M059J (cell line): ENCODE measurements at places on chromosomes 2 and 18.

- DNase-seq, result no peak
Measured at GRCh38 chr2:41234093-41234492, 782.2 kb upstream of the SLC8A1 start.

DNA sequence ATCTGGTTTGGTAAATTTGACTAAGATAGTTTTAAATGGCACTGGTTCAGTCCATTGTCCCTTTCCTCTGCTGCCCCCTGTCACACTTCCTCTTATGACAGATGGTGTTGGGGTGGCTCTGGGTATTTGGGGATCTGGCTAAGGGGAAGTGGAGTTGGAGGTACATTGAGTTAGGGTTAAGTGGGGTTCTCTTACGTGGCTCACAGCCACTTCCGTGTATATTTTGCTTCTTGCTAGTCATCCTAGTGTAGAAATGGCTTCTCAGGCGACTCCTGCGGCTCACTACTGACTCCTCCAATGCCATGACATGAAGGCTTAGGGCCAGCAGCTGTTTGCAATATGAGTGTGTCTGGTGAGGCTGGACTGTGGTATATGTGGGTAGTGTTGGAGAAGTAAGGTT lies 187.0 kb downstream of the HAUS1 start:
- no peak for DNase-seq

DNA sequence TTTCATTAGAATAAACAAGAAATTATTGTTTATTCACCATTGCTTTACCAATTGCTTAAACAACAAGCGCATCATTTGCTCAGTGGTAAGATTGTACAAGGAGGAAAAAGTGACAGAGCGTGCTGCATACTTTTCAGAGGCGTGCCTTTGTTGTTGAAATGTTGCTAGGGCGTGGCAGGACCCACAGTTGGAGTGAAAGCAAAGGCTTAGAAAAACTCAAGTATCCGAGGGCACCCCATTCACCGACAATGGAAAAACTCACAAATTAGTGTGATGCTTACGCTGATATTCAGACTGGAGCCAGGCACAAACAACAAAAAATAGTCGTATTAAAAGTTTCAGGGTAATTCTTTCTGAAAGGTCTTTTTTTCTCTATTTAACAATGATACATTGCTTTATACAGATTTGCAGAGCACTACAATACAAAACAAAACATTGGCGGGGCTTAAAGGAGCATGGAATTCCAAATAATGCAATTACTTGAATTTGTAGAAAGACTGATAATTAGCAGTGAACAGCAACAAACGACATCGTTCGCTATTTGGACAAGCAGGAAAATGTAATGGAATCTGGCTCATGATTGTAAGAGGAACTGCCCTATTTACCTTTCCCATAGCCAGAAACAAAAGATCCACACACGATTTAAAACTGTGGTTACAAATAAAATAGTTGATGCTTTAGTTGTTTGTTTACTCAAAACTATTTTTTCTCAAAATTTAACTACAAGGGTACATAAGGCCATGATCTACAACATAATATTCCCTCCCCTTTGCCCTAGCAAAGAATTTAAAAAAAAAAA lies 37.8 kb upstream of the RTTN start:
- DNase-seq, result peak; percentile 35

GRCh38 chr2:122627388-122627787 lies 871.9 kb downstream of the TSN start:
- no peak for DNase-seq

DNA sequence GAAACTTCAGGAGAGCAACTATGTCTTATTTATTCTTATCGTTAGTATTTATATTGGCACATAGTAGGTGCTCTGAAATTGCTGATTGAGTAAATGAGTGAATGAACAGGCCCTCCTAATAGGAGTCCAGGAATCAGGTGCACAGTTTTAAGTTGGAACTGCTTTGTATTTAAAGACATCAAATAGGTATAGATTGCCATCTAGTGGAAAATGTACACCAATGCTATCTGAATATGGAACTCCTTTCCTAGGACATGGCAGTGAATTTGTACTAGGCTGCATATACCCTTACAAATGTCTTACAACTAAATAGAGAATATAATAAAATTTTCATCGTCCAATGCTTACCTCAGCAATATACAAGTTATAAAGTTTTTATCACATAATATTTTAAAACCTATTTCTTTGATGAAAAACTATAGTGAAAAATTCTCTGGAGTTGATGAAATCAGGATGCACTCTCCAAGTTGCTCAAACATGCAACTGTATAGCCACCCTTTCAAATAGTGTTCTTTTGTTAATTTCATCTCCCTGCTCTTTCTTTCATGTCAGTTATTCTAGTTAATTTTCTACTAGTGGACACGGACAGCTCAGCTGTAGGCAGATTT lies 318.9 kb upstream of the SYT4 start:
- peak; percentile 37 for DNase-seq

DNA sequence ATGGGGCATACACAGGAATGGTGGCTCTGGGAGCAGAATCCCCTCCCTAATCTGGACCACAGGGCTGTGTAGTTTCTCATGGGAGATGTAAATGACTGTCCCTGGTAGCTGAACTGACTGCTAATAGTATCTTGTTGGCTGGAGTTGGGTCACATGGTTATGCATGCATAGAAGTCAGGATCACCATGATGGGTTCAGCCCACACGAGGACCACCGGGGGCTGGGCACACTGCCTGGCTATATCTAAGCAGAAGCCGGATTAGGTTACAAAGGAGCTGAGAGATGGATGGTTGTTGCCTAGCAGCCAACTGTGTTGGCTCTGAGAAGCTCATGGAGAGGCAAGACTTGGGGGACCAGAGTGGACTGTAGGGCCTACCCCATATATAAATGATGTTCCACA lies 6.7 kb upstream of the MAP3K2 start:
- no peak for DNase-seq

DNA sequence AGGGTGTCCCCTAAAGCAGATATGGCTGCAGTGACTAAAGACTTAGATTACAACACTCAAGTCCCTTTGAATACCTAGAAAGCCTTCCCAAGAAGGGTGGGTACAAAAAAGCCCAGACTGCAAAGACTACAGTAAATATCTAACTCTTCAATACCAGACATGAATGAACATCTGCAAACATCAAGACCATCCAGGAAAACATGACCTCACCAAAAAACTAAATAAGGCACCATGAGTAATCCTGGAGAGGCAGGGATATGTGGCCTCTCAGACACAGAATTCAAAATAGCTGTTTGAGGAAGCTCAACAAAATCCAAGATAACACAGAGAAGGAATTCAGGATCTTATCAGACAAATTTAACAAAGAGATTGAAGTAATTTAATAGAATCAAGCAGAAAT lies 138.2 kb upstream of the OTOS start:
- DNase-seq, result no peak

GRCh38 chr2:171247741-171248662 lies 87.3 kb upstream of the TLK1 start:
- DNase-seq, result no peak

DNA sequence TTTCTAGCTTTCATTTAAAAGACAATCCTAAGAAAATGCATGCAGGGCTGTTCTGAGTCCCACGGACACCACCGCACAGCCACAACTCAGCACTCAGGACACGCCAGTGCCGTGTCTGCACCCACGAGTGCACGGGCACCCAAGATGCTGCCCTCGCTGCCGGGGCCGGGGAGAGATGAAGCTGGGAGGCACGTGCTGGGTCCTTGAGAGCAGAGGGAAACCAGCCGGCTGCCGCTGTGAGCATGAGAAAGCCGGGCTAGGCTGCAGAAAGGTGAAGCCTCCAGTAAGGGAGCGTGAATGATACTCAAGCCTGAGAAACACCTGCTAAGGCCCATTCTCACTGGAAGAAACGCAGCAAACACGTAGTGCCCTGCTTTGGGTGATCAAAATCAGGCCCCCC lies 4.8 kb downstream of the COPS9 start:
- no peak for DNase-seq

DNA sequence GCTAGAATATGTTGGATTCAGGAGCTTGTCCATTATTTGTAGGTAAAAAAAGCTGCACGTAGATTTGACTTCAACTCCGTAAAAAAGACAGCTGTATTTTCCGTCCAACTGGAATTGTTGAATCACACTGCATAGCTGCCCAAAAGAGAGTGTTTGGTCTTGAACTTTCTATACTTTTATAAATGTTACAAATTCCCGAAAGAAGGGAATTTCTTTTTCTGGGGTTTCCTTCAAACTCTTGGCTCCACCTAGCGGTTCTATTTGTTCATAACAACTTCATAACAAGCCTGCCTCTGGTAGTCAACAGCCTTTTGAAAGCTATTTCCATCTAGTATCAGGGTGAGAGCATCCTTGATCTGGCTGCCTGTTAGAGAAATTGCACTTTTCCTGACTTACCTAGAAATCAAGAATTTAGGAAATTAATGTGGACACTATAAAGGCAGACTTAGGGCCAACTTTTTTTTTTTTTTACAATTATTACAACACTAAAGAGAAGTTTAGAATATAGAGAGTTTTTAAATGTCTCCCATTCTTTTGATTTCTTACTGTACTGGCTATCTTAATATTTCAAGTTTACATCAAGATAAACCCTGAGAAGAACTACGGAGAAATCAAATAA lies 48.1 kb downstream of the TMEM185B start:
- DNase-seq, result peak; percentile 61

GRCh38 chr2:180311-180710 lies 83.5 kb downstream of the SH3YL1 start:
- DNase-seq, result no peak

GRCh38 chr2:10407432-10407831 lies 40.7 kb downstream of the ODC1 start:
- DNase-seq, result no peak

- no peak for DNase-seq
Measured at GRCh38 chr2:16259010-16259409, 318.7 kb downstream of the MYCN start.

DNA sequence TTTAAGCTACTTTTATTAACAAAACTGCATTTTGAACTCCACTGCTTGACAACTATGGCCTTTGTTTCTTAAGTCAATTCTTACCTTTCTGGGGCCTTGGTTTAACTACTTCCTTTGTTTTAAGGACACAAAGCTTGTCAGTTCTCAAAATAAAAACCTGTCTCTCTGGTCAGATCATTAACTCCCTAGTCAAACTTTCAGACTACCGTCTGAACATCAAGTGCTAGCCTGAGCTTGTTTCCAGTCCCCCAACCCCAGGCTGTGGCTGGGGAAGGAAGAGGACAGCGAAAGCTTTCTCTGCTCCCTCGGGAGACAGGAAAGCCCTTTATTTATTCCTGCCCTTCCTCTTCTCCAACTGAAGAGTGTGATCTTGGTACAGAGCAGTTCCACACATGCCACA lies 1.7 kb downstream of the SH3YL1 start:
- no peak for DNase-seq

DNA sequence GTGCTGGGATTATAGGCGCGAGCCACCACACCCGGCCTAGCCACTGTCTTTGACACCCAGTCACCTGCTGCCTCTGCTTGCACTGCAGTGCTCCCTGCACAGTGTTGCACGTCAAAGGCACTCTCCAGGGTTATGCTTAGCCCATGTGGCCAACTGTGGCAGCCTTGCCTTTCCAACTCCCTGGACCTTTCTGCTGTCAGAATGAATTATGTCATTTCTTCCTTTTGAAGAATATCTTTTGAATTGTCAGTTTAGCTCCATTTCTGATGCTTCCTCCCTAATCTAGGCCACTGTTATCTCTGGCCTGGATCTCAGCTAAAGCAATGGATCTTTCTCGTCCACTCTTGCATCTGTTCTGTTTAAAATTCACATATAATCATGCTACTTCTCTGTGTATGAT lies 29.3 kb upstream of the LRRTM1 start:
- DNase-seq, result no peak
